ENCODE measurements at places on chromosomes 5 and 9.

DNA sequence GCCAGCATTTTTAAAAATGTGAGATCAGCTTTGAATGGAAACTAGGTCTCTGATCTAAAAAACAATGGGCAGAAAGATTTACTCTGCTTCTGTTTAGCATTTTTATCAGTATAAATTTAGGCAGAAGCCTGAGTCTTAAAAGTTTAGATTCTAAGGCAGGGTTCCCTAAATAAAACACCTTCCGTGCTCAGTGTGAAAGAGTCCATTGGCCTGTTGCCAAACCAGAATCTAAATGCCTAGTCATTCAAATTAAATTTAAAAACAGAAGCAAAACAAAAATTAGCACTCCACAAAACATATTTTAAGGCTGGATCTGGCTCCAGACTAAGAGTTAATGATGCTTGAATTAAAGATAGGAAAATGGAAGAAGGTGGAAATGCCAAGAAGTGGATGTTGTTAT, 4.5 kb downstream of the TYRP1 start:
- DNase-seq = no peak

DNA sequence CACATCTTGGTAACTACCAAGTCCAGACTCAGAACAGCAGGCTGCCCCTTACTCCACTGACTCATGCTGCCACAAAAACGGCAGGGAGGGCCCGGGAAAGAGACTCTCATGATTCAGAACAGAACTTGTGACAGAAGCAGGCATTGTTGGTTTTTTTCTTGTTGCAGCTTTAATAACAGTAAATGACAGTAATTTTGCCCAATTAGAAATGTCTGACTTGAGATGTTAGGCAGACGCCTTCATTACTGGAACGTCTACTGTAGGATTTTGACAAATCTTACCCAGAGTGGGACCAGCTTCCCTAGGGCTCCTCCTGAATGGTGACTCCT, 77.9 kb downstream of the SEMA5A start:
- no peak for DNase-seq

DNA sequence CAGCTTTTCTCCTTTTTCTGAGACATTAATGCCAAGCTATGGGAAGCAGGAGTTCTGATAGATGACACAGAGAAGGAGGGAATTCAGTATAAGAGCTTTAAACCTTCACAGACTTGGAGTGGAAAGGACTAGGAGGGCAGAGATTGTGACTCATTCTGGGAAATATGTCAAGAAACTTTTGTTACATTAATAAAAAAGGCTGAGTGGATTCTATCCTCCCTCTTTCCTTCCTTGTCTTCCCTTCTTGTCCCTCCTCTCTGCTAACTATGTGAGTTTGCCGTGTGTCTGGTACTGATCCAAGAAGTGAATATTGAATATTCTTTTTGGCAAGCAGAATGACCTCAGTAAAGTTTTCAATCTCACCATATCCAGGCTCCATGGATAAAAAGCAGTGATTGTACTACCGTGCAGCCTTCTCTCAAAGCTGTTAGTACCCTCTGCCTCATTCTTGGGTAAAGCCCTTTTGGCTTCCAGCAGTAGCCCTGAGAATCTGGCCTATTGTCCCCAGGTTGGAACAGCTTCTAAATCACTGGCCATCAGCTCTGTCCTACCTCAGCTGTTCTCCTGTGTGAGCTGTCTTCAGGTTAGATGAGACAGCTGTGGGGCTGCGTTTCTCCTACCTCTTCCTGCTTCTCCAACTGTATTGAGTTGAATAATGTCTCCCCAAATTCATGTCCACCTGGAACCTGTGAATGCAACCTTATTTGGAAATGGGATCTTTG, 73.9 kb downstream of the ATG10 start:
- no peak for DNase-seq

DNA sequence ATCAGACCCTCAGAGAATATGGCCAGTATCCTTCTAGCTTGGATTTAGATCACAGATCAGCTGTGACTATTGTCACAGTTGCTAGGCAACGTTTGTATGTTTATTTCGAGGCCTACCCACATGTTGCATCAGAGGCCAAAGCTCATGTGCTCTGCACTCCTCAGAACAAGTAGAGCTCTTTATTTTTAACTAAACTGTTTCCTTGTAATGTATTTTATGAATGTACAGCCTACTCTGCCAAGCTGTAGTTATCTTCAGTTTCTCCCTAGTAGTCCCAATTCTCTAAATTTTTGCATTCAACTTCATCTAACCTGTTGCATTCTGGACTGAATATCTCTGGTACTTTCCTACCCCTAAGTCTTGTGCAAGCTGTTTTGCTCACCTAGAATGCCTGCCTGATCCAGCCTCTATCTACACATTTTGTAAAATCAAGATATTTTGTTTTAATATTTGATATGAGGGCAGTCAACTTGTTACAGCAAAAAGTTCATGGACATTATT, 52.8 kb downstream of the CAST start:
- DNase-seq = no peak

GRCh38 chr5:24816206-24816605, 171.4 kb upstream of the CDH10 start:
- no peak for DNase-seq
